EL (cell line): ENCODE measurements at places on chromosomes 7 and 10.
A peak's percentile ranks its signal among the peaks of the same experiment; 100 is the strongest.

GRCh38 chr10:18738835-18739234 is 79.6 kb downstream of the ARL5B start:
- DNase-seq: peak; percentile 52

DNA sequence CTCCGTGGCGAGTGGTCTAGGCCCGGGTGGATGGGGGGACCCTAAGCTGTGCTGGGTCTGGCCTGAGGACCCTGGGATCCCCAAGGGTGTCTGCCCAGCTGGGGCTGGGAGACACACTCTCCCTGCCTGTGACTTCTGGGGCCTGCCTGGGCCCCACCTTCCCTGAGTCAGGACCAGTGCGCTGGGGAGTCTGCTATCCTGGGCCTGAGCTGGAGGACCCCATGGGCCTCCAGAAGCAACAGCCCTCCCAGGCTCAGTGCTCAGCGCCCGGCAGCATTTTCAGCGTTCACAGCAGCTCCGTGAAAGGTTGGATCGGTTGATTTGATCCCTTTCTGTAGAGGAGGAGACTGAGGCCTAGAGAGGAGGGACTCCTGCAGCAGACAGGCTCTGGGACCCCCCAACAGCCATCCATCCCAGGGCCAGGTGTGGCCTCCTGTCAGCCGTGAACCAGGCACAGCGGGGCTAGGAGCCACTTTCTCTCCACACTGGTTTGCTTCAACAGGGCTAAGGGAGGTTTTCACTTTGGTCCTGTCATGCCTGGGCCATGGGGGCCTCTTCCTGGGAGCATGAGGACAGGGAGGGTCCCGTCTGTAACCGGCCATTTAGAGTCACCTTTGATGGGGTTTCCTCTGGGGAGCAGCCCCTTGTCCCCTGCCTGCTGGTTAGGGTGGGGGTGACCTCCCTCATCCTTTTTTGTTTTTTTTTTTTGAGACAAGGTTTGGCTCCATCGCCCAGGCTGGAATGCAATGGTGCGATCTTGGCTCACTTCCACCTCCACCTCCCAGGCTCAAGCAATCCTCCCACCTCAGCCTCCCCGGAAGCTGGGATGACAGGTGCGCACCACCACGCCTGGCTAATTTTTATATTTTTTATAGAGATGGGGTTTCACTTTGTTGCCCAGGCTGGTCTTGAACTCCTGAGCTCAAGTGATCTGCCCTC is 12.4 kb downstream of the FOXL3 start:
- no peak for DNase-seq

DNA sequence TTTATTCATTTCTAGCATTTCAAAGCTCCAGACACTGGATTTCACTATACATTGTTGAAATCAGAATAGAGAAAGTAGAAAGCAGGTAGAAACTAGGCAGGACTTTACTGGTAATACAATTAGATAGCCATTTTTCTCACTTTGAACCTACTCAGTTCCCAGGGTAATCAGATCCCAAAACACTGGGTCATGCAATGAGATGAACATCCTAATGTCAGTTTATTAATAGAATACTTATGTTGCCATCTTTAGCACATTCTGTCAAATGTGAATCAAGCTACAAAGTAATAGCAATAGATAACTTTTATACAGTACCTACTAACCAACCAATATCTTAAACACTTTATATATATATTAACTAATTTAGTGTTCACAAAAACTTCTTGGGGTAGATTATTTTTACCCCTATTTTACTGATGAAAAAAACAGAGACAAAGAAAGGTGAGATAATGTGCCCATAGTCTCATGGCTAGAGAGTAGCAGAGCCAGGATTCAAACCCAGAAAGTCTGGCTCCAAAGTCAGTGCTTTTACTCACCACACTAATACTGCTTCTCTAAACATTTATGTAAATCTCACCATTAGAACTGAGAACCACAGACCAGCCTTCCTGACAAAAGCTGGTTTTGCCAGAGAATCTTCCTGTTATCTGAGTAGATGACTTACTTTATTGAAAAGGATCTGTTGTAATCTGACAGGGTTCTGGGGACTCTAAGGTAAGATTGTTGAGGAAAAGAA is 153.8 kb upstream of the KAT6B start:
- DNase-seq: no peak

DNA sequence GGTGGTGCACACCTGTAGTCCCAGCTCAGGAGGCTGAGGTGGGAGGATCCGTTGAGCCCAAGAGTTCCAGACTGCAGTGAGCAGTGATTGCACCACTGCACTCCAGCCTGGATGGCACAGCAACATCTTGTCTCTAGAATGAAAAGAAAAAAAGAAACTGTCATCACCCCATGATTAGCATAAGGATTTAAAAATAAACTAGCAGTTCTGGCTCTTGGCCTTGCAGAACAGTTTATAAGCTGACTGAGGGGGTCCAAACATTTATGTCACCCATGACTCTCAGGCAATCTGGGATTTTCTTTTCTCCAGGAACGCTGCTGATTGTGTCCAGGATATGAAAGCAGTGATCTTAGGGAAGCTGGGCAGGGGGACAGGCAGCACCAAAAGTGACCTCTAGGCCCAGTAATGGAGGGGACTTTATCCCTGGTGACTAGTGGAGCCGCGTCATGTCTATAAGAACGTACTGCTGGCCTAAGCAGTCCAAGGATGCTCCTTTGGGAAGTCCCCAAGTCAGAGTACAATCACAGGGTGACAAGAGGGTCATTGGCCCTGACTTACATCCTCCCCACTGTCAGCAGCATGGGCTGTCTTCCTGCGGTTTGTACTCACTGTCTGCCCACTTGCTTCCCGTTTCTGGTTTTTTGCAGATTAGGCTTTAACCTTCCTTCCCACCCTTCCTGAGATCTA is 177.4 kb downstream of the ARHGAP12 start:
- no peak for DNase-seq

DNA sequence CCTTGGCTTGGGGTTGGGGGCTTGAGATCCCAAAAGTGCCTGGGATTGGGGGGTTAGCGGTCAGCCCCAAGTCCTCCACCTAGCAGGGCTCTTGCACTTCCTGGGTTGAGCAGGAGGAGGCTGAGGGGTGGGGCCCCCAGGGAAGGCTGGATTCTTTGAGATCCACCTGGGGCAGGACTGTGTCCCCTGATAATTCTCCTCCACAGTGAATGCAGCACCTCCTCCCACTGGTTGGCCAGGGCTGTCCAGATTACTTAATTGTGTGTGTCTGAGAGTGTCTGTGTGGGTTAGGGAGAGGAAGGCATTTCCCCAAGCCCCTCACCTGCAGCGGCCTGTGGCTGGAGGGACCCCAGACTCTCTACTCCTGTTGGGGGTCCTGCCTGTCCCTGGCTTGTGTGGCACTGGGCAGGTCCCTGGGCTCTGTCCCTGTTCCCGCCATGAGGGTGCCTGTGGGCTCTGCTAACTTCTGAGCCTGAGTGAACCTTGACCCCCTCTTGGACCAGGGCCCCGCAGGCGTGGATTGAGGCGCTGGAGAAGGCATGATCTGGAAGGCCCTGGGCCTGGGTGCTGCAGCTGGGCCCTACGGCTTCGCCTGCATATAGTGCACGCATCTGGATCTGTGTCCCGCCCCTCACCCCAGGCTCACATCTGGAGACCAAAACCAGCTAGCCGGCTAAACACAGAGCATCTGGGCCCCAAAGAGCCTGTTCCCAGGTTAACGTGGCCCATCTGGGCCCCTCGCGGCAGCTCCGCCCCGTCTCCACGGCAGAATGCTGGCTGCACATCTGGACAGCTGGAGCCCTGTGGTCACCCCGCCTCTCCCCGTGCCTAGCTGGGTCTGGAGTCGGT is 10.4 kb downstream of the TMEM270 start:
- DNase-seq: no peak

DNA sequence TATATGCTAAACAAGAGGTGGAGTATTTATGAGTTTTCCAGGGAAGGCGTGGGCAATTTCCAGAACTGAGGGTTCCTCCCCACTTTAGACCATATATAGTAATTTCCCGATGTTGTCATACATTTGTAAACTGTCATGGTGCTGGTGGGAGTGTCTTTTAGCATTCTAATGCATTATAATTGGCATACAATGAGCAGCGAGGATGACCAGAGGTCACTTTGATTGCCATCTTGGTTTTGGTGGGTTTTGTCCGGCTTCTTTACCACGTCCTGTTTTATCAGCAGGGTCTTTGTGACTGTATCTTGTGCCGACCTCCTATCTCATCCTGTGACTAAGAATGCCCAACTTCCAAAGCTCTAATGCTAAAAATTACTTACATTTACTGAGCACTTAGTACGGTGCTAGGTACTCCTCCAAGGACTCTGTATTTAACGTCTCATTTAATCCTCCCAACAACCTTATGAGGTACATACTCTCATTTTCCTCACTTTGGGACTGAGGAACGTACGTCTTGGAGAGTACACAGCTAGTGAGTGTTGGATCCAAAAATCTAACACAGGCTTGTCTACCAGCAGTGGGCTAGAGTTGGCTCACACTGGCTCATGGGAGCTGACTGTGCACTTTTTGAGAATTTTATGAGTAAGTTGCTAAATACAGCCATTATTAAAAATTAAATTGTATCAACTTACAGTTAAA is 144.8 kb upstream of the NEBL start:
- DNase-seq: no peak

- DNase-seq: no peak
Observed at GRCh38 chr7:100965045-100965722, 4.2 kb upstream of the MUC12 start.

DNA sequence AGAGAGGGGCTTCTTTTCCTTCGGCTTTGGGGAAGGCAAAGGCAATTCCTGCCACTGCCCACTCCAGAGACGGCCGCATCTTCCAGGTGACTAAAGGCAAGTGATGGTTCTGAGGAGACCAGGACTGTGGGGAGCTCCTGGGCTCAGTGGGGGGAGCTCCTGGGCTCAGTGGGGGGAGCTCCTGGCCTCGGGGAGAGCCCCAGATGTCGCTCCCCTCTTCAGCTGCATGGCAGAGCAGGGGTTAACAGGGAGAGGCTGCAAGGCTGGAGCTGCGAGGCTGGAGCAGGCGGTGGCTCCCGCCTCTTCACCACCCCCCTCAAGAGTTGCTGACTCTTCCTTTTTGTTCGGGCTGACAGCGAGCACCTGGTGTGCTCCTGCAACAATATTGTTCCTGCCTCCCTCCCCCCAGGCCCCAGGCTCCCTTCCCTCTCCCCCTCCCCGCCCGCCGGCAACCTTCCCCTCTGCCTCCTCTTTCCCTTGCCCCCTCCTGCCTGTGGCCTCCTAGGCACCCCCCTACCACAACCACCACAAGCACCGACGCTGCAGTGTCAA is 56.3 kb upstream of the LBX1 start:
- DNase-seq: no peak

DNA sequence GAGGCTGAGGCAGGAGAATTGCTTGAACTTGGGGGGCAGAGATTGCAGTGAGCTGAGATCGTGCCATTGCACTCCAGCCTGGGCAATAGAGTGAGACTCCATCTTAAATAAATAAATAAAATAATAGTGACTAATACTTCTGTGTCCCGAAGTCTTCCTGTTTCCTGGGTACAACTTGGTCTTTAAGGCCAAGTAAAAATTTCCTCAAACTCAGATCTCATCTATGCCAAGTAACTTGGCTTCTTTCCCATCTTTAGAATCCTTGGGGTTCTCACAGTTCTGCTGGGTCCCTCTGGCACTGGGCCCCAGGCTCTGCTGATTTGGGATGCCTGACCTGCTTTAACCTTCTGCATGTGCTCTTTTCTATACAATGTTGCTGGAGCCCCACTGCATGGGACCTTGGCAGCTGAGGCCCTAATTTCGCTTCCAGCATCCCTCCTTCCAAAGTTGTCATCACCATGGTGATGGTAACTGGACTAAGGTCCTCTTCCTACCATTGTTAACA is 22.7 kb upstream of the AKR1B10 start:
- DNase-seq: no peak

- DNase-seq: peak; percentile 77
Observed at GRCh38 chr7:157043745-157044144, 33.3 kb upstream of the MNX1 start.

GRCh38 chr7:22627136-22627535 is 99.9 kb upstream of the IL6 start:
- DNase-seq: peak; percentile 64

GRCh38 chr10:31390804-31391203 is 71.8 kb downstream of the ZEB1 start:
- no peak for DNase-seq
